Kidney capillary endothelial cell (primary cell): ENCODE measurements at places on chromosomes 4 and X.

GRCh38 chrX:42143866-42144592 lies 220.7 kb upstream of the CASK start:
- no peak for DNase-seq

GRCh38 chr4:26573389-26573794 lies 10.5 kb upstream of the TBC1D19 start:
- DNase-seq = no peak

DNA sequence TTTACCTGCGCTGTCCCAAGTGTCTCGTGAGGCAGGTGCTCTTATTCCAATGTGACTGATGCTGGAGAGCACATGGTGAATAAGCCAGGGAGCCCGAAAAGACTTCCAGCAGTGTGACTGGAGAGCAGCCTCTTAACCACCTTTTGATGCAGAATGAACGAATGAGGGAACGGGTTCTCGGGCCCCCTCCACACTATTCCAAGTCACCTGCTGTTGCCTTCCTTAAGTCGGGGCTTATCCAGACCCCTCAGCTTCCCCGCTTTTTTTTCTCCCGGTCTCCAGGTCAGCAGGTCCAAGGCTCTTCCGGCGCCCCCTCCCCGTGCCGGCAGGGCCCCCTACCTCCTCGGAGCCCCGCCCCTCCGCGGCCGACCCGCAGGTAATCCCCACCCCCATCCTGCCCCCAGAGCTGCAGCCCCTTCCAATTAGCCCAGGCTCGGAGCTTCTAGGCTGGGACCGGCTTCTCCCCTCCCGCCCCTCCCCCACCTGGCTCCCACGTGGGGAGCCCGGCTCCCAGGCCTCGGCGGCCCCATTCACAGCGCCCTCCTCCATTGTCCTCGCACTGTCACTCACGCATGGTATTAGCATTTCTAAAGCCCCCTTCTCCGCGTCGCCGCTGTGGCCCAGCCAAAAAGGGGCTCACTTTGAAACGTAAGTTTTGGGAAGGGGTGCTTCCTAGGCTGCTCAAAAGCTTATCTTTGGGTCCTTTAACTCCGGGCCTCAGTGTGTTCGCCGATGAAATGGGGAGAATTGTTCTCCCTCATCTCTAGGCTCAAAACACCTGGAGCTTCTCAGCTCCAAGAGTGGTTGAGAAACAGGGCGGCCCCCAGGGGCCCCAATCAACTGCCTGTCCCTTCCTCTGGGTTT lies 56.2 kb upstream of the PJA1 start:
- no peak for DNase-seq

- peak; percentile 75 for DNase-seq
These were observed 306.3 kb downstream of the ANK2 start for GRCh38 chr4:113355550-113356371.

DNA sequence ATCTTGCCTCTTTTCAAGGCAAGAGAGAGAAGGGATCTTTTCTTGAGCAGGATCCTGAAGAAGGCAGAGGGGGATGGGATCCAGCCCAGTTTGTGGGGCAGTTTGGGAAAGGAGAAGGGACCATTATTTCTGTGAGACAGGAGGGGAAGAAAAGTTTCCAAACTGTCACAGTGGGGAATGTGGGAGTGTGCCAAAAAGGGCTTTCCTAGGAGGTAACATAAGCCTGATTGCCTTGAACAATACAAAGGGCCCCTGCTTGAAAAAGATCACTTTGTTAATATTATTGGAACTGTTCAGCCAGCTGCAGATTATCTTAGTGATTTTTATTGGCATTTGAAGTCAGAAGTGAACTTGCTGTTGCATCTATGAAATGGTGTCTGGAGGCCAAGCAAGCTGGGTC lies 55.2 kb downstream of the MTM1 start:
- DNase-seq = no peak

GRCh38 chr4:2688697-2689096 lies 67.4 kb downstream of the TNIP2 start:
- no peak for DNase-seq

DNA sequence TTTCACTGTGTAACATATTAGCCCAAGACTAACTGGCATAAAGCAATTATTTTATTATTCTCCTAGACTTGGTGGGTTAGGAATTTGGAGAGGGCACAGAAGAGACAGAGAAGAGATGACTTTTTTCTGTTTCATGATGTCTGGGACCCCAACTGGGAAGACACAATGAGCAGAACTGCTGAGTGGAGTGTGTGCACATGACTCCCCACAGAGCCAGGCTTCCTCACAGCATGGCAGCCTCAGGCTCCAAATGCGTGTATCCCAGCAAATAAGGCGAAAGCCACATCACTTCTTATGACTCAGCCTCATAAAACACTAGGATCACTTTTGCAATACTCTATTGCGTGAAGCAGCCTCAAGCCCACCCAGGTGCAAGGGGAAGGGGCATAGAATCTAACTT lies 68.4 kb downstream of the MFAP3L start:
- DNase-seq = no peak

DNA sequence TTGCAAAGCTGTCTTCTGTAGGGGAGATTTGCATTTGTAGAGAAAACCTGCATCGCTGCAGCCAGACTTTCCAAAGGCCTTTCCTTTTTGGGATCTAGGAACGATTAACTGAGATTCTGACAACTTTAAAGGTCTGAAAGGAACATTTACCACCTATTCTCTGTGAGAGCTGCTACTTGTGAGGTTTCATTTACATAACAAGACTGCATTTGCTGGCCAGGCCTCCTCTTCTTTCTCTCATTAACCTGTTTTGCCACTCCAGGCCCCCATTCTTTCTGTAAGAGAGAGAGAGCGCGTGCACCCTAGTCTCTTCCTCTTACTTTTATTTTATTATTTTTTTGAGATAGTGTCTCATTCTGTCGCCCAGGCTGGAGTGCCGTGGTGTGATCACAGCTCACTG lies 31.6 kb downstream of the TMEM31 start:
- DNase-seq = no peak

- DNase-seq = no peak
These were observed 153.0 kb upstream of the PPP1R2C start for GRCh38 chrX:42930951-42931350.

- DNase-seq = no peak
These were observed 1.8 kb upstream of the KLHL4 start for GRCh38 chrX:87515836-87516235.

DNA sequence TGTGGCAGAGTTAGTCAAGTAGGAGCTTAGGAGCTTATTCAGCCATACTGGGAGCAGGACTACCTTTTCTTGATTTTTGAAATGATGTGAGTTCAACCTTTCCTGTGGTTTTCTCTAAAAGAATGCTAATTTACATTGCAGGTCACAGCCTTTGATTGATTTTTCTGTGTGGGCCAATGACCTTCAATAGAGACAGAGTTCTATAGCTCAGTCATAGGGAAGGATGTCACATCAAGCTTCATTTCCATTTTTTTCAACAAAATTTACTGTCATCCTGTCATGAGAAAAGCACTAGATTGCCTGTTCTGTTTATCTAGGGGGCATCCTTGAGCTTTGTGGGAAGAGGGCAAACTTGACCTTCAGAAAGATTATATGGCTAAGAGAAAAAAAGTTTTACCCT lies 448.7 kb downstream of the MID1IP1 start:
- DNase-seq = no peak

DNA sequence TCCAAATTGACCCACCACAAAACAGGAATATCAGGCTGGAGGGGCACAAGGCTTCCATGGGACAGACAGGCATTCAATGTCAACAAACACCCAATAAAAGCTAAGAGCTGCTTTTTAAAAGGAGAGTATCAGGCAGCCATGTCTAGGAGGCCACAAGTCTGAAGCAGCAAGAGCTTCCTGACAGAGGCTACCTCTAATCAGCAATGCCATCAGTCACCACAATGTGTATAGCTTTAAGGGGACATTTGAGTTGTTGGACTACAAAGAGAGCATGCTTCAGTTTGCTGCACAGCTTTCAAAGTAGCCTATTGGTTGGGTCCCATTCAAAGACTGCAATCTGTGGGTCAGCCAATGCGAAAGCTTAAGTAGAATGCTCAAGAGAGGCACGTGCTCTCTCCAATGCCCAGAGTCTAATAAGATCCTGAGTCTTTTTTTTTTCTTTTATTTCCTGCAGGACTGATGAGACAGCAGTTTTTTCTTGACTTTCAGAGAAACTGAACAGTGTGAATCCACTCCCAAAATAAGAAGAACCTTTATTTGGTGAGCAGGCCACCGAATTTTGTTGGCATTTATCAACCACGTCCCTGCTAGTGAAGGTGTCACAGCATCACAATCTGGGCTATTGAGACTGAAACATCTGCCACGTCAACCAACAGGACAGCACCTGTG lies 92.5 kb downstream of the FBXO8 start:
- DNase-seq = no peak

DNA sequence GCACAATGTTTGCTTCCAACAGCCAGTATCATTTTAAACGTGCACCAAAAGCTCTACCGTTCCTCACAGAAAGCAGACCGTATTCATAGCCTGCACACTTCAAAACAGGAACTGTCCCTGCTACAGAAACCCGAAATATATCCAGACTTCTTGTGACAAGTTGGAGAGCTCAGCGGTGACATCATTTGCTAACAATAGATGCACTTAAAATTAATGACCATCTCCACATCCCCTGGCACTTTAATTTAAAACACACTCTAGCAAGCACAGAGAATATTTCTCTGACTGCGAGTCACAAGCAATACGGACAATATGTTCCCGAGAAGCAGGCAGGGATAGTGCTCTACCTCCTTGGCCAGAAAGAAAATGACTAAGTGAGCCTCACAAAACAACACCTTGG lies 2.5 kb downstream of the NYX start:
- no peak for DNase-seq

DNA sequence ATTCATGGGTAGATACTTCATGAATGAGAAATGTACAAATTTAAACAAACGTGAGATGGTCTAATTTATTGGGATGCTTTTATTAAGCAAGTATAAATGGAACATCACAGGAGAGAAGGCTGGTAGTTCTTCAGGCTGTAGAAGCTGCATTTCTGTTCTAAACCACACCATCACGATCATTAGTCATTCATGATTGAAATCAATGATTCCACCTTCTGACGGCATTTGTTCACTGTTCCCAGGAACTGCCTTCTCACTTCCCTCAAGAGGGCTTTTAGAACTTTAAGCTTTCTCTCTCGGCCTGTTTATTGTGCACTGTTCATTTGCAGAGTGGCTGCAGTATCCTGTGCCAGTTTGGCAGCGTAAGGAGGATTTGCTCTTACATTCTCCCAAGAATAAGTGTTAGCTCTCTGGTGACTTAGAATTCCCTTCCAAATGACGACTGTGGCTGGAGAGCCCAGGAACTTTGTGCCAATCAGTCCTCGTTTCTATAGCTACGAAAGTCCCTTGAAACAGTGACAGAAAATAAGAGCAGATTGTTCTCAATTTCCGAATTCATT lies 54.7 kb downstream of the MFAP3L start:
- no peak for DNase-seq

DNA sequence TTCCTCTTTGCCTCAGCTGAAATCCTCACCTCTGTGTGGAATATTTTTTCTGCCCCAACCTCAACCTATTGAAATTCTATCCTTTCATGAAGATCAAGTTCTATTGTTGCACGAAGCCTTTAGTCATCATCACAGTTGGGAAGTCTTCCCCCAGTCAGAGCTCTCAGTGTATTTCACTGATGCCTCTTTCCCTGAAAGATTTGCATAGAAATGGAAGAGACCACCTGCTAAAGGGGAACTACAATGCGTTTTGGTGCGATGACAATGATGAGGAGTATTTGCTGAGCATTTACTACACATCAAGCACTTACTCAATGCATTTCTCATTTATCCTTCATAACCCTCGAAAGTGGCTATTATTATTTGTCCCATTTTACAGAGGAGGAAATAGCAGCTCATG lies 151.2 kb upstream of the KLF3 start:
- DNase-seq = no peak

- DNase-seq = no peak
These were observed 6.9 kb upstream of the HAUS3 start for GRCh38 chr4:2248821-2249261.

GRCh38 chr4:109207061-109207460 lies 95.4 kb downstream of the COL25A1 start:
- DNase-seq = no peak

GRCh38 chr4:122857160-122857559 lies 30.5 kb downstream of the FGF2 start:
- DNase-seq = no peak

- DNase-seq = no peak
These were observed 227.0 kb upstream of the RASGEF1B start for GRCh38 chr4:81698538-81699296.

GRCh38 chr4:141346144-141346543 lies 125.4 kb downstream of the ZNF330 start:
- DNase-seq = peak; percentile 55

DNA sequence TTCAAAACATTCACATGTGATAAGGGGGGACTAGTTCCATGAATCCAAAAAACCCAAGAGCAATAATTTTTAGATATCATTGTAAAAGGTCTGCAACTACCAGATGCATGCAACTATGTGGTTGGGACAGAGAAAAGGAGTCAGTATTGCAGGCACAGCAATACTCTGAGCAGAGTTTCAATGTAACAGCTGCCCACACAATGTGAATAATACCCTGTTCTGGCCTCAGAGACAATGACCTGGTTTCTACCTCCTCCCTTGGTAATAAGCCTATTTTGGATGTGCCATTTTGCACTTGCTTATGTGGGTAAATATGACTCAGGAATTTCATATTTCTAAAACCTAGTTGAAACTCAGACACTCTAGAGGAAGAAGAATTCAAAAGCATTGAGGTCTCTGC lies 194.8 kb upstream of the RASGEF1B start:
- DNase-seq = no peak

GRCh38 chrX:49746306-49746705 lies 50.5 kb upstream of the PAGE1 start:
- no peak for DNase-seq
